Ovary (tissue), 10 donors: ENCODE measurements at places on chromosomes 12 and 14. TPM values are rescaled to one million over a fixed set of nuclear protein-coding genes. Genes with fewer than 3 reads are reported as not detected.

GRCh38 chr12:30701056-30701455 lies 5.4 kb upstream of the IPO8 start:
- DNase-seq, result no peak

DNA sequence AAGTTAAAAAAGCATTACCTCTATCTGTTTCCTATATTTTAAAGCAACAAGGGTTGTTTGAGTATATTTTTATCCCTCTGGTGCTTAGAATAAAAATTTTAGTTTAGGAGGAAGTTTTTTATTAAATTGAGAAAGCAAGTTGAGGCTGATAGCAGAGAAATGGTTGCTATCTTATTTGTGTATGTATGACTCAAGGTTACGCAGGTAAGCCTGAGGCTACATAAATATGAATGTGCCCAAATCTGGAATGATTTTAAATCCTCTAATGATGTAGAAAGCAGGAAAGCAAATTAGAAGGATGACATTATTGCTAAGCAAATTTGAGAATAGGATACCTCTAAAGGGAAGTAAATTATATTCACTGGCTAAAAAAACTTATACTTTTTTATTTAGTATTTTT lies 109.8 kb downstream of the ACSS3 start:
- no peak for DNase-seq

DNA sequence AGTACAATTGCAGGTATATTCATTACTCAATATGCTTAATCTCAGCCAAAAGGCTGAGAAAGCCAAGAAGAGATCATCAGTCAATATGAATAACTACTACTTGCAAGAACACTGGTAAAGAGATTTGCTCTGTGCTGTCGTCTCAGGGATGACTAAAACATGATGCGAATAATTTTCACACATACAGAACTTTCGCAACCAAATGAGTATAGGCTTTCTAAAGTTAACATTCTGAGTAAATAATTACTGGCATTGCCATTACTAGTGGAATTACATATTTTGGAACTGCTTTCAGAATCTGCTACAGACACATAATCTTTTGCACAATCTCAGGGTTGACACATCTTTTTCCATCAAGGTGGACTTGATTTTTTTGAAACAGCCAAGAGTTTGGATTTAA lies 24.7 kb downstream of the NCKAP1L start:
- DNase-seq, result no peak

DNA sequence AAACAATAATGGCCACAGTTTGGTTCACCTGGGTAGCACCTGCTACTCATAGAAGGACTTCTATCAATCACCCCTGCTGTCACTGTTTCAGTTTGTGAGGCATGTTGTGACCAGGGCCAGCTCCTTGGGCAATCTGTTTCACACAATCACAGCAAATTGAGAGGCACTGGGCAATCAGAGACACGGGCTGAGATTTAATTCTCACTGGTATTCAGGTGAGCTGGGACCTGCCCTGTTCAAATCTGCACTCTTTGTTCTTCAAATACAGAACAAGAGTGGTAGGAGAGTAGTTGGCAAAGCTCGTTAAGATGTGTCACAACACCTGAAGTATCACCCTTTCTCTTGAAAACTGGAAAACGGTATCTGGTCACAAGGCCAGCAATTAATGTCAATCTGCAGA lies 57.8 kb upstream of the NAP1L1 start:
- no peak for DNase-seq

GRCh38 chr14:63938198-63939005 lies 85.6 kb downstream of the SYNE2 start:
- DNase-seq, result no peak

GRCh38 chr14:95248432-95248831 lies 71.3 kb downstream of the CLMN start:
- DNase-seq, result no peak

DNA sequence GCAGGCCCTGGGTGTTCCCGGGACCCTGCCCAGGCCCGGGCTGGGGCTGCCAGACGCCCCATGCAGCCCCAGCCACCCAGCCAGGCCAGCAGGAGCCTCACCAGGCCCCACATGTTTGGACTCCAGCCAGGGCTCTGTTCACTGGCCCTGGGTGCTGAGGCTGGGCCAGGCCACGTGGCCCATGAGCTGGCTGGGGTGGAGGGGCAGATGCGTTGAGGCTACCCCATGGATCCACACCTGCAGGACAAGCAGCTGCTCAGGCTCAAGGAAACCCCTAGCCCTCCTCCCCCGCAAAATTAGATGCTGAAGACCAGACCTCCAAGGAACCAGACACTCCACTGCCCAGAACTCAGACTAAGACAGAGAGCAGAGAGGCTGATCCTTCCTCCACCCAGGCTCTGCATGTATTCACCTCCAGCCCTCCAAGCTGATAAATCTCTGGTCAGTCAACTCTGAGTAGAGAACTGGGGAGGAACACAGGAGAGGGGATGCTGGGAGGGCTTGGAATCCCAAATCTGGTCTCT lies 1.6 kb downstream of the CDH24 start:
- DNase-seq, result peak; percentile 54

GRCh38 chr12:51687177-51687576 lies 96.1 kb downstream of the SCN8A start:
- no peak for DNase-seq

DNA sequence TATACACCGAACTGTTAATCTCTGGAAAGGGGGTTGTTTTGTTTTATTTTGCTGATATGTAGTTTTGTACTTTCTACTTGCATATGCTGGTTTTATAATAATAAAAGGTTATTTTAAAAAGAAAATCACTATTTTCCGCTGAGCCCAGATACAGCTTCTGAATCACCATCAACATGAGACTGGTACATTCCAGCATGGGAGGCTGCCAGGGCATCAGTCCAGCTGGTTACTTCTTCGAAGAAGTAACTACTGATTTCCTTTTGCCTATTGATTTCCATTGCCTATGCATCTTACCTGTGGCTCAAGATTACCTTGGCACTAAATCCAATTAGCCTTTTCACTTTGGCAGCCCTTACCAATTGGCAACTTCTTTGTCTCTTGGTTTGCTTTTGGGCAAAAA lies 11.7 kb upstream of the OSBPL8 start:
- peak; percentile 58 for DNase-seq

- DNase-seq, result no peak
Measured at GRCh38 chr12:85866986-85867776, 6.9 kb upstream of the NTS start.

DNA sequence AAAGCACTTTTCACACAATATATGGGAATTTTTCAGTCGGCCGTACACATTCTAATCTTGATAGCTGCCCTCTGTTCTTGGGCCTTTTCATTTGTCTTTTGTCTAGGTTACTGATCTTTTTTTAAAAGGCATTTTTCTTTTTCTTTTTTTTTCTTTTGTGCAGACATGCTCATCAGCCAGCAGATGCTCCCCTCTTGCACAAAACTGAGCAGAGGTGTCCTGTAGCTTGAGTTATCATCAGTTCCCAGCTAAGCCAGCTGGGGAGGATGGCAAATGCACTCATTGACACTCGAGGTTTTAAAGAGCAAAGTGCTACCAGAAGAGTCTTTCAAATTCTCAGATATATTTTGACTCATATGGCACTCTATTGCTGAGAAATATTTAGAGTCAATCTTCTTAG lies 913.9 kb upstream of the SEL1L start:
- DNase-seq, result no peak

DNA sequence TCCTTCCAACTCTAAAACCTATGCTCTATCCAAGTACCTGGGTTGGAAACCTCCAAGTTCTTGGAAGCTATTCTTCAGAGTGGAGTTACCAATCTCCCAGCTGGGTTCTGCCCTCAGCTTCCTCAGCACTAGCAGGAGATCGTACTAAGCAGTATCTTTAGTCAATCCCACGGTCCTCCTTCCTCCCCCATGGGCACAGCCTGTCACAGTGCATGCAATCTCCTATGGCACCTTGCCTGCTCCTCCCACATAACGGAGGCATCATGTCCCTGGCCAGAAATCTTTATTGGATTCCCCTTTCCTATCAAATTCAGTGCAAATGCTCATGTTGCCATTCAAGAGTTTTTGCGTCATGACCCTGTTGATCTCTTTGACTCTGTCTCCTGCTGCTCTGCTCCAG lies 5.4 kb upstream of the LPAR5 start:
- DNase-seq, result no peak

DNA sequence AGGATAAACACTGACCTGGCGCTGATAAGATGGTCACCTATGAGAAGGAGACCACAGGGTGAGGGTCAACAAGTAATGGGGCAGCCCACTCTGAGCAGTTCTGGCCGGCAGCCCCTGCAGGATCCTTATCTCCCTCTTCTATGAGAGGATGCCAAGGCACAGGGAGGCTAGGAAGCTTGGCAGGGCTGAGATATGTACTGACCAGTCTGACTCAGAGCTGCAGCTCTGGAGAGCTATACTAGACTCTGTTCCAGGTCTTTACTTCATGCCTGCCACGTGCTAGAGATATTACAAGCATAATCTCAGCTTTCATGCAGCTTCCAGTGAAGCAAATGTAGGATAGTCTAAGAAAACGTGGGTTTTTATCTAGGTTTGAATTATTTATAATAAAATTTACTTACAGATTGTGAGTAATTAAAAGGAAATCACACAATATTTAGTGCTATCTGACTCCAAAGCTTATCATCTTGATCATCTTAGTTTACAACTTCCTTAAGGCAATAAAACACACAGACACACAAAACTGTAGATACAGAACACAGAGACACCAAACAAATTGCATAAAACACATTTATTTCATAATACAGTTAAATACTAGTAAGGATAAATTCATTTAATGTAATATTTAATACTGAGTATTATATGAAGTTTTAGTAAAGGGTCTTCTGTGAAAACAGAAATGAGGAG lies 32.3 kb downstream of the GIT2 start:
- DNase-seq, result peak; percentile 39

- DNase-seq, result no peak
Measured at GRCh38 chr12:5484426-5484825, 52.5 kb downstream of the NTF3 start.

- DNase-seq, result no peak
Measured at GRCh38 chr12:110561471-110562201, 21.5 kb downstream of the PPTC7 start.

DNA sequence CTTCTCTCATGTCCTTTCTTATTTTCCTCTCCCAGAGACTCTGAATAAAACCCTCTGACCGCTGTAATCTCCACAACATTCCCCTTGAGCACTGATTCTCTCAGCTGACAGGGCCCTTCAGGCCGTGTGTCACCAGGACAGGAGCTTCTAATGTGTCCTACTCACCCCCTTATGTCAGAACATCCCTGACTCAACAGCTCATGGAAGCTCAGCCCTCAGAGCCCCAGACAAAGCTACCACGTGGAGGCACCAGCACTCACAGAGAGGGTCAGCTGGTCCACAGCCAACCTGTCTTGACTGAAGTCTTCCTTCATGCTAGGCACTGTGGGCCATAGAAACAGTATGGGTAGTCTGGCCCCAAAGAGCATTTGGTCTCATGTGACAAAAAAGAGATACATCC lies 49.8 kb downstream of the SMUG1 start:
- no peak for DNase-seq

DNA sequence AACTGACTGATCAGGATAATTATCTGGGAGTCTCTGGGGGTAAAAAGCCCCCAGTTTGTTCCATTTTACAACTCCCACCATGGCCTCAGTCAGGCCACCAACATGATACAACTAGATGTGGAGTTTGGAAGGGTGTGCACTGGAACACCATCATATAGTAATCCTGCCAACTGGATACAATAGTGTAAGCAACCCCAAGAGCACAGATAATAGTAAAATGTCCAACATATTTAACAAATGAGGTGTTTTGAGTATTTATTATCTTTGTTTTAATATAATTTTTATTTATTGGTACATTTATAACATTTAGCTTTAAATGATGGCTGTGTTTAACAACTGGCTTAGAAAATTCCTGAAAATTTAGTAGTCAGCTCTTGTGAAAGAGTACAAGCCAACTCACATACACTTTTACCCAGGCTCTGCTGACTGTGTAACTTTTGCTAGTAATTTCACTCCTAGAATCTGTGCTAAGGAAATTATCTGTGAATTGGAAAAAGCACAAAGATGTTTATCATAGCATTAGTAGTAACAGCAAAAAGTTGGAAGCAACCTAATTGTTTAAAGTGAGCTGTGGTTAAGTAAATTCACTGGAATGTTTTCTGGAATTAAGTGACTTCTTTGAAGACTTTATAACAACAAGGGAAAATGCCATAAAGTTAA lies 196.8 kb downstream of the RAD51B start:
- no peak for DNase-seq

GRCh38 chr12:39935275-39935674 lies 170.6 kb downstream of the SLC2A13 start:
- DNase-seq, result no peak

GRCh38 chr12:58419905-58420304 lies 478.5 kb downstream of the ATP23 start:
- no peak for DNase-seq

- DNase-seq, result no peak
Measured at GRCh38 chr14:94690896-94691659, 78.8 kb downstream of the GSC start.

- DNase-seq, result no peak
Measured at GRCh38 chr12:100348657-100349454, 8.0 kb upstream of the SLC17A8 start.

GRCh38 chr12:102643879-102644575 lies 163.7 kb upstream of the IGF1 start:
- no peak for DNase-seq

DNA sequence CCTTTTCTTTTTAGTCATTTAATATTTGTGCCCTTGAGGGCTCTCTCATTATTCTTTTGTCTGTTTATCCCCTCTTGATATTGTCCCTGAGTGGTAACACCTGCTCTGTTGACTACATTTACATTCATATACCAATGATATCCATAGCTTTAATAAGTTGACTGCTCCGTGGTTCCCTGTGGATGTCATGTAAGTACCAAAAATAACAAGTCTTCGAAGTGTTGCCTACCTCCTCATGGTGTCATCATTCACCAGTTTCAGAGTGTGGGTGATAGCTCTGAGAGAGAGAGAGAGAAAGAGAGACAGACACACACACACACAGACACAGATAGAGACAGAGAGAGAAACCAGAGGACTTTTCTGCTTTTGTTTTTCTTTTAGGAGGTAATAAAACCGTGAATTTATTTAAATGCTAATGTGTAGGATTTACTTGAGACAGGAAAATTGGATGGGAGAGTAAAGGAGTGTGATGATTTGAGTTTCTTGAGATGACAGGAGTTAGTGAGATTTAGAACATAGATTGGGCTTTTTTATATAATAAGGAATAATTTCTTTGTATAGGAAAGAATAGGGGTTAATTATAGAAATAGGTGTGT lies 52.2 kb downstream of the PAPOLA start:
- no peak for DNase-seq

DNA sequence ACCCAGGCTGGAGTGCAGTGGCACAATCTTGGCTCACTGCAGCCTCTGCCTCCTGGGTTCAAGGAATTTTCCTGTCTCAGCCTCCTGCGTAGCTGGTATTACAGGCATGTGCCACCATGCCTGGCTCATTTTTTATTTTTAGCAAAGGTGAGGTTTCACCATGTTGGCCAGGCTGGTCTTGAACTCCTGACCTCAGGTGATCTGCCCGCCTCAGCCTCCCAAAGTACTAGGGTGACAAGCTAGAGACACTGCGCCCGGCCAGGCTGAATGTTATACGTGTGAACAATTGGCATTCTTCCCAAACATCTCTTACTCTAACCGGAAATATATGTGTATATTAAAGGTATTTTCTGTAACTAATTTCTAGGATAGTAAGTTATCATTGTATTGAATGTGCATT lies 13.2 kb upstream of the LIMA1 start:
- no peak for DNase-seq

KRT1 gene
- not detected for polyA plus RNA-seq

IRAK3 gene
- 7.3 TPM for polyA plus RNA-seq

IAPP gene
- not detected for polyA plus RNA-seq

BICDL1 gene
- 1.2 TPM for polyA plus RNA-seq

TESPA1 gene
- polyA plus RNA-seq, result 3.4 TPM

RIMKLB gene
- 50.9 TPM for polyA plus RNA-seq

DHRS2 gene
- 12.5 TPM for polyA plus RNA-seq

ASIC1 gene
- polyA plus RNA-seq, result 3.0 TPM
